ENCODE measurements at places on chromosomes 16 and 17.

- DNase-seq = no peak
These were observed 12.7 kb downstream of the SPNS2 start for GRCh38 chr17:4511199-4511932.

- DNase-seq = no peak
These were observed 18.3 kb upstream of the TMEM92 start for GRCh38 chr17:50255766-50256635.

DNA sequence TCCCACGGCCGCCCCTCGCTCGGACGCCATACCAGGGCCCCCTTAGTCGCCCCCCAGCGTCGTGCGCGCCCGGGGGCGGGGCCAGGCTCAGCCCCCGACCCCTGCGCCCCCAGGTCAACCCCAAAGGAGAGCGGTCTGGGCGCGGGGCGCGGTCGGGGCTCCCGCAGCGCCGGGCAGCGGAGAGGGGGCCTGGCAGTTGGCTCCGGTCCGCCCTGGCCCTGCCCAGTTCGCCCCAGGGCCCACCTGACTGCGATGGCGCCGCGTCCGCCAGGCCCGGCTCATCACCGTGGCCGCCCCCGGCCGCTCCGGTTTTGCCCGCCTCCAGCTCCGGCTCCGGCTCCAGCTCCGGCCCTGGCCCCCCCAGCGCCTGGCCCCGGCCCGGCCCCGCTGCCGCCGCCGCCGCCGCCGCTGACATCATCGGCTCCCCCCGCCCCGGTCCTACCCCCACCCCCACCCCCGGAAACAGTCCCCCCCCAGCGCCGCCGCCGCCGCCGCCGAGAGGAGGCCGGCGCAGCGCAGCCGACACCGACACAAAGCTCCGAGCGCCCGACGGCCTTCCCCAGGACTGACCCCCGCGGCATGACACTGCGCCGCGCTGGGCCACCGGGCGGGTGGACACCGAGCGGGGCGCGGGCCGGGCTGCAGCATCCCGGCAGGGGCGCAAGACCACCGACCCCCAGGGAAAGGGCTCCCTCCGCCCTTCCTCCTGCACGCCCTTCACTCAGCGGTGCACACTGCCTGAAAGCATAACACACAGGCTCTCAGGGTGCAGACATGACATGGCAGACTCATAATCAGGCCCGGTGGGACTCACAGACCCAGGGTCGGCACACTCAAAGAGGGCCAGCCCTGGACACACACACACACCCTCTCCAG lies at the start of gene ZBTB4:
Gene ZBTB4, minus strand, starts transcription at position 419 of the 876 bp plus-strand sequence. CDS start 12,830 bp downstream, outside the sequence.
- DNase-seq = no peak

DNA sequence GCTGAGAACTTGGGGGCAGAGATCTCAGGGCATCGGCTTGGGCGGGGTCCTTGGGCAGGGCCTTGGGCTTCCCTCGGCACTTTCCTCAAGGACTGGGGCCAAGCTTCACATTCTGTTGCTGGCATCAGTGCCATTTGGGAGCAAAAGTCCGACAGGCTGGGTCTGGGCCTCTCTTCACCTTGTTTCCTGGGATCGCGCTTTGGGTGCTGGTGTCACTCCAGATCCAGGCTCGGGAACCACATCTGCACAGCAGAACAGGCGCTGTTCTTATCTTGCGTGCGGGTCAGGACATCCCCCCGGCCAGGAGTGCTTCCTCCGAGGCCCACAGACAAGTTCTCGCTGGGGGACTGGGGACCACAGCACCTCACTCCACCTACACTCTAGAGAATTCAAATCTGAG lies 31.1 kb upstream of the CDH15 start:
- DNase-seq = no peak

GRCh38 chr16:22314661-22315626 lies 17.7 kb downstream of the POLR3E start:
- no peak for DNase-seq

DNA sequence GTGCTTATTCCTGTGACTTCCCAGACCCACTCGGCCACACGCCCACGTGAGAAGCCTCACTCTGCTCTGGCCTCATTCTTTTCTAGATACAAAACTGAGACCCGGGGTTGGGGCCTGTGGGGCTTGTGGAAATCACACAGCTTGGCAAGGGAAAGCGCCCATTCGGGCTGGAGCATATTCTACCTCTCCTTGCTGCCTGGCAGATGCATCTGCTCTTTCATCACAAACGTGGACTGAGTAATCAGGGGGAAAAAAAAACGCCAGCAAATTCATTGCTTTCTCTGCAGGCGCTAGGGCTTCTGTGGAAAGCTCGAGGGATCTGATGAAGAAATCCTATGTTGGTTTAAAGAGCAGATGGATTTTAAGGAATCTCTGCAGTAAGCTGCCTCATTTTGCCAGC lies 44.4 kb downstream of the DNAH9 start:
- DNase-seq = no peak

GRCh38 chr16:84179612-84180320 lies 7.1 kb downstream of the TAF1C start:
- no peak for DNase-seq
